ENCODE measurements at places on chromosomes 2 and 18.

DNA sequence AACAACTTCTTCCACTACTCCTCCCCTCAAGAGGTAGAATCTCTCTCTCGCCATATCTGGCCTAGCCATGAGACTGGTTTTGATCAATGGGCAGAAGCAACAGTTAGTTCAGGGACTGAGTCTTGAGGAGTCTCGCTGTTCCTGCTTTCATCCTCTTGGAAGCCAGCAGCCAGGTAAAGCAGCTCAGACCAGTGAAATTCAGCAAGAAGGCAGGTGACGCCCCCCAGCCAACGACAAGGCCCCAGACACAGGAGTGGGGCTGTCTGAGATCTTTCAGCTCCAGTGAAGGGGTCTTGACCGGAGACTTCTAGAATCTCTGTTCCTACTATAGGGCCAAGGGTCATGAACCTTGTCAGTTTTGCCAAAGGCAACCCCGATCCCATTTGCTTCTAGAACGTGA lies 39.7 kb upstream of the ACAA2 start:
- no peak for DNase-seq

- DNase-seq: no peak
Observed at GRCh38 chr18:11857177-11857887, 6.1 kb downstream of the CHMP1B start.

DNA sequence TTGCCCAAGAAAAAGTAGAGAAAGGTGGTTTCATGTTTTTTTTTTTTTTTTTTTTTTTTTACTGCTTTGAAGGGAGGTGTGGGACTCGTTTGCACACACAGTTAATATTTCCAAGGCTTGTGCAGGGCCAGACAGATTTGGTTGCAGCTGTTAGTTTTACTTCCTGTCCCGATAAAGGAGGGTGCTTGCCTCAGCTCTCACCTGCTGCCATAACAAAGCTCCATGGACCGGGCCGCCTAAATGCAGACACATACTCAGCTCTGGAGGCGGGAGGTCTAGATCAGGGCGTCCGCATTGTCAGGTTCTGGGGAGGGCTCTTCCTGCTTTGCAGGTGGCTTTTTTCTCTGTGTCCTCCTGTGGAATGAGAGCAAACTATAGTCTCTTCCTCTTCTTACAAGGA lies 69.9 kb downstream of the ODC1 start:
- peak; percentile 7 for DNase-seq

DNA sequence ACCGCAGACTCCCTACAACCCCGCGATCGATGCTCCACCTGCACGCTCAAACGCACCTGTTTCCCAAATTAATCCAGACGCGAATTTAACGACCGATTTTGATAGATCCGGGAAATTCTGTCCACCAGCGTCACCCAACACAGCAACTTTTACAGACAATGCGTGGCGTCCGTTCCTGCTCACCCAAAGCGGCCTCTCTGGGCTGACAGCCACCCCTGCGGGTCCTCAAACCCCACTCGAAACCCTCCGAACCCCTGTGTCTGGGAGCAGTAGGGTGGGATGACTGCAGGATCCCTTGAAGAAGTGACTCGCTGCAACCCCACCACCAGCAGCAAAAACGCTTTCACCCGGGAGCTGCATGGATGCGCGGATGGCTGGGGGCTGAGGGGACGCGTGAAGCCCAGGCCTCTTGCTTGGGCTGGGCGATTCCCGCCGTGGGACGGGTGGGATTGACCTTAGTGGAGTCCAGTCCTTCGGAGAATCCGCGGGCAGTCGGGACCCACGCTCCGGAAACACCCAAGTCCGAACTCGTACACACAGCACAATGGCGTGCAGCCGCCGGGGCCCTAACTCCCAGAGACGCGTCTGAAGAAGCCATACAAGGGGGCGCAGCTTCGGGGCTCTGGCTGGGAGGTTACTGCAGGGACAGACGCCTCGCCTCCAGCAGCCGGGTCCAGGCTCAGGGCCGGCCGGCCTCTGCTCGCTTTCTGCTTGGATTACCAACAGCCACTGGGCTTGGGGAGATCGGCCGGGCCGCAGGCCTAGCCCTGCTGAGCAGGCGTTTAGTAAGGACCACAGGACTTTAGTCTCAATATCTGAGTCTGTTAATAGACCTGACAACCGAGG lies 31.1 kb upstream of the ATP6V1B1 start:
- no peak for DNase-seq

DNA sequence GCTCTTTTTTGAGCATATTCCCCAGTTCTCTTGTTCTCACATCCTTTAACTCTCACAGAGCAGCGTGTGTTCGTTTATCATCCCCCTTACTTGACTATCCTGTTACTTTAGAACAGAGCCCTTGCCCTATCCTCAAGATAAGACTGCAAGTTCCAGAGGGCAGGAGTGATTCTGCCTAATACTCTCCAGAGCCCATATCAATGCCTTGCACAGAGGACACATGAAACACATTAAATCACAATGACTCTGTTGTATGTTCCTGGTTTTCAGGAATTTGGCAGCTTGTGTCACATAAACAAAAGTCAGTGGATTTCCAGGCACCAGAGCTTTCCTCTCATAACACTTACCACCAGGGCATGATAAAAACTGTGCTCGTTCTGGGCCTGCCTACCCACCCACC lies 156.7 kb downstream of the RNF144A start:
- no peak for DNase-seq

- no peak for DNase-seq
Observed at GRCh38 chr2:63050334-63051041, at the start of gene OTX1. Gene OTX1, plus strand, starts transcription at chr2:63050830. Its CDS starts 2,161 bp downstream, at chr2:63052991.

GRCh38 chr2:124209441-124209840 lies 184.4 kb downstream of the CNTNAP5 start:
- DNase-seq: no peak

DNA sequence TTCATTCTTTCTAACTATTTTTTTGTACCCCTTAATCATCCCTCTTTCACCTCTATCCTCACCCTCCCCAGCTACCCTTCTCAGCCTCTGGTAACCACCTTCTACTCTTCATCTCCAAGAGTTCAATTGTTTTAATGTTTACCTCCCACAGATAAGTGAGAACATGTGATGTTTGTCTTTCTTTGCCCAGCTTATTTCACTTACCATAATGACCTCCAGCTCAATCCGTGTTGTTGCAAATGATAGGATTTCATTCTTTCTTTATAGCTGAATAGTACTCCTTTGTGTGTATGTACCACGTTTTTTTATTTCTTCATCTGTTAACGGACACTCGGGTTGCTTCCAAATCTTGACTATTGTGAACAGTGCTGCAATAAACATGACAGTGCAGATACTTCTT lies 22.1 kb upstream of the TMEM37 start:
- DNase-seq: no peak
